NCI-H774 (cell line): ENCODE measurements at places on chromosomes 7 and 10.

- DNase-seq = no peak
These were observed 84.3 kb downstream of the CD36 start for GRCh38 chr7:80722616-80723195.

GRCh38 chr10:113585949-113586348, 33.1 kb downstream of the HABP2 start:
- DNase-seq = no peak

DNA sequence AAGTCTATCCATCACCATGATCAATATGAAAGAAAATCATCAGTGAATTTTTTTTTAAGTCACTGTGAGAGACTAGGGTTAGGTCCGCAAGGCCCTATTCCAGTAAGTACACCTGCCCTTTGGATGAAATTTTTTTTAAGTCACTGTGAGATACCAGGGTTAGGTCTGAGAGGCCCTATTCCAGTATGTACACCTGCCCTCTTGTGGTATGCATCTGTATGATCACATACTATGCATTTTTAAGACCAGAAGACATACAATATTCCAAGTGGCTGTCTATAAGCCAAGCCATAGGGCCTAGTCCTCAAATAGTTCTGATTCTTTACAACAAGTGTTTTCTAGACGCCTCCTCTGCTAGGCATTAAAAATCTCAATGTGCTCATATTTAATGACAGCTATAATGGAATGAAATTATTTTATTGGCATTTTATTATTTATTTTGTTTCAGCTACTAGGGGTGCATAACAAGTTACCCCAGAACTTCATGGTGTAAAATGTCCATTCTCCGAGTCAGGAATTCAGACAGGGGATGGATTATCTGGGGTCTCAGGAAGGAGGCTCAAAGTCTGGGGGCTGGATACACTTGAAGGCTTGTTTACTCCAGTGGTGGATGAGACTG, 53.1 kb downstream of the TEX36 start:
- no peak for DNase-seq

DNA sequence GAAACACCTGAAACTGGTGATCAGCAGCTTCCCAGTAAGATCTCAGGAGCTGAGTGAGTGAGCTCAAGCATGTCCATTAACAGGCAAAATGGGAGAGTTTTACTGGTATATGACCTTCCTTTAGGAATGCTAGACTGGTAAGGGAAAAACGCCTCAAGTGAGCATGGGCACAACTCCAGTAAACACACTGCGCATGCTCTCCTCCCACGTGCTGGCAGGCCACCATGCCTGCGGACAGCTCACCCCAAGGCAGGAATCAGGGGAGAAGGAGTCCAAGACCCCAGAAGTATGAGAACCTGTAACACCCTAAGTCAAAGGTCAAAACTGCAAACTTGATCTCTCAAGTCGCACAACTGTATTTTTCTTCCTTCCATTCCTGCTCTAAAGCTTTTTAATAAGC, 128.3 kb downstream of the CD36 start:
- DNase-seq = no peak

DNA sequence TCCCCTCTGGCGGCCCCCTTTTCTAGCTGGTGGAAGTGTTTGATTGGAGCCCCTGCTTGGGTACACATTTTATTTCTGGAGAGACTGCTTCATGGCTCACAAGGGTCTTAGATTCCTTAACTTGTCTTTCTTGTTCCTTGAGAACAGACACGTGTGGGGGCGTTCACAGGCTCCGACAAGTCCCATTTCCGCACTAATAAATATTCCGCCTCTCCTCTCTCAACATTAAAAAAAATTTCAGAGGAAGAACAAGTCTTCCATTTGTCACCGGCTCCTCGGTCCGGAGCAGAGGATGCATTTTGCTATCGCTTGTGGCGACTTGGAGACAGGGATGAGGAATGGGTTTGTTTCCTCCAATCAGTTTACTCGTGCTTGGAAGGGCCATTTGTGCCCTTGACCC, 134.0 kb upstream of the PODXL start:
- DNase-seq = no peak

- DNase-seq = no peak
These were observed 478 bp upstream of the ZNF22 start for GRCh38 chr10:45000138-45000751.

GRCh38 chr10:127919418-127920271, 12.7 kb downstream of the PTPRE start:
- no peak for DNase-seq

- DNase-seq = peak; percentile 49
These were observed 473 bp downstream of the ADCK2 start for GRCh38 chr7:140673063-140673773.

- DNase-seq = no peak
These were observed 273.1 kb downstream of the GLRX3 start for GRCh38 chr10:130409331-130409730.

DNA sequence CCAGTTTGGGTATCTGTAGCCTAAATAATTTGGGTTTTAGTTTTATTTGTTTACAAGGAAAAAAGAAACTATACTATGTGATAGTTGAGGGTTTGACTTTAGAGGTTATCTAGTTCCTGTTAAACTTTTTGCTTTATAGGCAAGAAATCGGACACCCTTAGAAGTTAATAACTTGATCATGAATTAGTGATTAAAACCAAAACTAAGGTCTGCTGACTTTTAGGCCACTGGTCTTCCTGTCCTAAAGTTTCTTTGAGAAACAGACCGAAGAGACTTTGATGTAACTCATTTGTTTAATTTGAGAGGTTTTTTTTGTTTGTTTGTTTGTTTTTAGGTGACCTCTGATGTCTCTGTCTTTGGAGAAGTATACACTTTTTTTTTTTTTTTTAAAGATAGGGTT, 59.7 kb downstream of the PHTF2 start:
- no peak for DNase-seq

DNA sequence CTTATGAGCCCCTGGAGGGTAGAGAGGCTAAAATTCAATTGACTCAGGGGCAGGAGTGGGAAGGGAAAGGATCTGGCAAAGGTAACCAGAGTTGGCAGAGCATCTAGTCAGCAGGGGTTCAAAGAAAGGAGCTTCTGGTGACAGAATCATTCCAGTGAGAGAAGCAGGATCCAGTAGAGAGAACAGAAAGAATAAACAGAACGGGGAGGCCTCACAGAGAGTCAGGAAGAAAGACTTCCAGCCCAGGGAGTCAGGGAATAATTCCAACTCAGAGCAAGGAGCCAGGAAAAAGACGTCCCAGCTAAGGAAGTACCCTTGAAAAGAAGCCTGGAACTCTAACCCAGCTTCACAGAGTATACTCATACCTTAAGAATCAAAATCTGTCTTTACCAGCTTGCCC, 66.6 kb upstream of the CPXM2 start:
- DNase-seq = no peak

- no peak for DNase-seq
These were observed 7.3 kb downstream of the SORCS3 start for GRCh38 chr10:104648421-104648820.

DNA sequence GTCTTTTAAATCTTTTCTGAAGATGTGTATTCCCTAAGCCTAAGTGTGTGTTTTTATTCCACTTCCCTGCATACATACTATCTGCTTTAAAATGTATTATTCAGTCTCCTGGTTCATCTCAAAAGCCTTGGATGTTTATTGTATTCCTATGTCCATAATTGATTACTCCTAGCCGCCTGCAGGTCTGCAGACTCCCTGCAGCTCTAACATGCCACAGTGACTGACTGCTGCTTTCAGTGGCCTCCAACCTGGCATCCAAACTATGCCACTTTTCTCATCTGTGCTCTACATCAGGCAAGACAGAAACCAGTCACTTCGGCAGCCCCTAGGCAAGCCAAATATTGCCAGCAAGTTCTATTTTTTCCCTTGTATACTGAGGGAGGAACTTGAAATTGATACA, 81.7 kb downstream of the ABCA13 start:
- no peak for DNase-seq

DNA sequence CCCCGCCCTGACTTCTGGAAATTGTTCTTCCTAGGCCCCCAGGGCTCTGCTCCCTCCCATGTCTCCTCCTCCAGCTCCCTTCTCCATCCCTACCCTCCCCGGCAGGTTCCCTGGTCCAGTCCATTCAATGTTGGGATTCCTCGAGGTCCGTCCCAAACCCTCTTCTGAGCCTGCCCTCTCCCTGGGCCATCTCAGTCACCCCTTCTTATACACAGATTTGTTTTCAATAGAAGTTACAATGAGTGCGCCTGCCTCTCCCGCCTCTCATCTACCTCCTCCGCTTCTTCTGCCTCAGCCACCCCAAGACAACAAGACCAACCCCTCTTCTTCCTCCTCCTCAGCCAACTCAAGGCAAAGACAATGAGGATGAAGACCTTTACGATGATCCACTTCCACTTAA, 67.9 kb downstream of the OAT start:
- no peak for DNase-seq

- DNase-seq = no peak
These were observed 683 bp downstream of the INSIG1 start for GRCh38 chr7:155298288-155298833.

DNA sequence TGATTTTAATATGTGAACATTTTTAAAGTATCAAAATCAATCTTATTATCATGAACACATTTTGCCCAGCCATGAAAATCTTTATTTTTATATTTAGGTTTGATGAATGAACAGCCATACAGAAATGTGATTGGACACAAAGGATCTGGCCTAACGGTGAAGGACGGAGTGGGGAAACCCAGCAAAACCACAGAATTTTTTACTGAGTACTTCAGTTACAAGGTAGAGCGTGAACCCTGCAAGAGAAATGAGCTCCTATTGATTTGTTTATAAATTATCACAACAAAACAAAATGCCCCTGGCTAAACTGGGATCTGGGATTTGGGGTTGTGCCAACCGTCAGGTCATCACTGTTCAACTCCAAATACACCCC, 118.8 kb downstream of the JAZF1 start:
- DNase-seq = no peak

DNA sequence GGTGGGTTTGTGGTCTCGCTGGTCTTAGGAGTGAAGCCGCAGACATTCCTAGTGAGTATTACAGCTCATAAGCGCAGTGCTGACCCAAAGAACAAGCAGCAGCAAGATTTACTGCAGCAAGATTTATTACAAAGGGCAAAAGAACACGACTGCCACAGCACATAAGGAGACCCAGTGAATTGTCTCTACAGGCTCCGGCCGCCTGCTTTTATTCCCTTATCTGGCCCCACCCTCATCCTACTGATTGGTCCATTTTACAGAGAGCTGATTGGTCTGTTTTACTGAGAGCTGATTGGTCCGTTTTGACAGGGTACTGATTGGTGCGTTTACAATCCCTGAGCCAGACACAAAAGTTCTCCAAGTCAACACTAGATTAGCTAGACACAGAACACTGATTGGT, 82.1 kb downstream of the VIPR2 start:
- no peak for DNase-seq

- DNase-seq = no peak
These were observed 82.2 kb downstream of the EBLN1 start for GRCh38 chr10:22135591-22135990.

- DNase-seq = no peak
These were observed 716.1 kb downstream of the KCNMA1 start for GRCh38 chr10:76921383-76922010.

- no peak for DNase-seq
These were observed 1.7 kb upstream of the C7orf25 start for GRCh38 chr7:42913591-42913990.

DNA sequence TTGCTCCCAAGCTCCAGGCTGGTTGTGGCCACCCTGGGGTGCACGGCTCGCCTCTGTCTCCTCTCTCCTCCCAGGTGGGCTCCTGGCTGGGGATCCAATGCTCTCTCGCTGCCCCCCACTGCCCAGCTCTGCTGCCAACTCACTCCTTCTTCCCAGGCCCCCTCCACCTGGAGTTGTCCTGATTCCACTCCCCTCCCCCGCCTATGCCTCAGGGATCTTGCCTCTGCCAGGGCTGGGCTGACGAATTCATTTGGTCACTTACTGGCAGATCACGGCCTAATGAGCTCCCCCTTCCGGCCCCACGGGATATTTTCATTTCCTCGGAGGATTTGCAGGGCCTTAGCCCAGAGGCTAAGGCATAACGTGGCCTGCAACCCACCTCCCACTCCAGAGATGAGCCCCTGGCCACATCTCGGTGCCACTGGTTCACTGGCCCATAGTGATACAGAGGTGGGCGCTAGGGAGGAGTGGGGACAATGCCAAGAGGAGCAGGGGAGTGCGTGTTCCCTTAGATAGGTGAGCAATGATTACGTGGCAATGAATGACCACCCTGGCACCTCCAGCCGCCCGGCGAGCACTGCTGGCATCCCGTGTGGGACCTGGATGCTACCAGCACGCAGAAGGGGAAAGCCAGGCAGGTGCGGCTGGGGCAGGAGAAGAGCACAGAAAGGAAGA, 344.6 kb upstream of the SHH start:
- DNase-seq = no peak

- no peak for DNase-seq
These were observed 62.8 kb downstream of the TACC2 start for GRCh38 chr10:122051609-122052385.

- DNase-seq = no peak
These were observed 82.9 kb downstream of the HYCC1 start for GRCh38 chr7:22931011-22931410.

- DNase-seq = no peak
These were observed 37.3 kb downstream of the PTPRN2 start for GRCh38 chr7:158550394-158550700.
